Stimulated activated CD4-positive, alpha-beta T cell treated with anti-CD3 and anti-CD28 coated beads, Interleukin-4, amount 100 ng/mL, for 1 hour (primary cell): ENCODE measurements at places on chromosomes 4 and X.
A peak's percentile ranks its signal among the peaks of the same experiment; 100 is the strongest.

DNA sequence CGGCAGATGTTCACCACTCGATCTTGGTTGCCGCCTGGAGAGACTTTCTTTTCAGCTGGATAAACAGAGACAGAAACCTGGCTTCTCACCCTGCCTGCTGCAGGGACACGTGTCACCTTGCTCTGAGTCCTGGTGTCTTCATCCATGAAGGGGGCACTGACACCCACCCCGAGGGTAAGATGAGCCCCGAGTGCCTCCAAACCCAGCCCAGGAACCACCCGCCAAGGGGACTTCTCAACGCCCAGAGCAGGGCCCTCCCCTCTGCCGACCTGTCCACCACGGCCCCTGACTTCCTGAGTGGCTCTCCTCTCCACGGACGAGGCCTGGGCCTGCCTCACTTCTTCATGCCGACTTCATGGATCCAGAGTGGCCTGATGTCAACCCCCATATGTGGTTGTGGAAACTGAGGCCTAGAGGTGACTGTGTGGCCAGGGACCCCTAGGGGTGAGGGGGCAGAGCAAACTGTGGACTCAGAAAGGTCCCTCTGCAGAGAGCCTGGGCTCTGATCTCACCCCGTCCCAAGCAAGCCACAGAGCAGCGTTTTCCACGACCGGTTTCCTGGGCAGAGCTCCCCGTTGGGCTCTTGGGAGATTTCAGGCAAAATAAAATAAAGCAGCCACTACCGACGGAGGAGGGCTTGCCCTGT lies 5.1 kb downstream of the ADRA2C start:
- no peak for DNase-seq

DNA sequence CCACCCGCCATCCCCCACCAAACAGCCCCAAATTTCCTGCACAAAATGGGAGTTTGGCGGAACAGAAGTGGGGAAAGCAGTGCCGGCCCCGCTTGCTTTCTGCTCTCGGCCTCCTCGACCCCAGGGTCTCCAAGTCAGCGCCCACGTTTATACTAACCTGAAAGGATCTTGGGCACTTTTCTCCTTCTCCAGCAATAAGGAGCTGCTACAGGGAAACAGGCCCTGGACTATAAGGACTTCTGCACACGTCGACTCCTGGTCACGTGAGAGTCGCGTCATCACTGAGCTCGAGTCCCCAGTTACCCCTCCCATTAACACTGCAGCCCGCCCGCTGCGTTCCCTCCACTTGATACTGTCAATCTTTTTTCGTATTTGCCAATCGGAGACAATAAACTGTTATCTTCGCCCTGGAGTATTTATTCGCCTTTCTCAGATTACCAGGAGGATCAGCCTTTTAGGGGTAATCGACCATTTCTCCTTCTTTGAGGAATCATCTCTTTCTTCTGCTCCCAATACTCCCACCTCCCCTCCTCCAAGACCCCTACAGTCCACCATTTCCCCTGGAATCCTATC lies at the start of gene TCEAL8:
TSS of gene TCEAL8 (minus strand) at position 235 of the 573 bp plus-strand sequence. CDS start 1,176 bp downstream, outside the sequence.
- DNase-seq, result peak; percentile 65

DNA sequence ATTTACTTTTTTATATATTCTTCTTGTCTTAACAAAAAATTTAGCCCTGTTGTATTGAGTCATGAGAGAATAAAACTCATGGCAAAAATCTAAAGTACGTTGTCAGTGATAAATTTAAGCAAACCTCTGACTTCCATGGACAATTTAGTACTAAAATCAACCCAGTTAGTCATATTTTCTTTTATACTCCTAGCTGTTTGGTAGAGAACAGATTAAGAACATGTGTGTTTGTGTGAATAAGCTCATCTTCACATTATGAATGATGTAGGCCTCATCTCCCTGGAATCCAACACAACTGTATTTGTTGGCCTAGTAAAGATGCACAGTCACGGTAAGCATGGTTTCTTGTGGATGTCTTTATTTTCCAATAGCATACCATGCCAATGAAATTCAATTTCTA lies 40.8 kb upstream of the FAM47B start:
- DNase-seq, result no peak

DNA sequence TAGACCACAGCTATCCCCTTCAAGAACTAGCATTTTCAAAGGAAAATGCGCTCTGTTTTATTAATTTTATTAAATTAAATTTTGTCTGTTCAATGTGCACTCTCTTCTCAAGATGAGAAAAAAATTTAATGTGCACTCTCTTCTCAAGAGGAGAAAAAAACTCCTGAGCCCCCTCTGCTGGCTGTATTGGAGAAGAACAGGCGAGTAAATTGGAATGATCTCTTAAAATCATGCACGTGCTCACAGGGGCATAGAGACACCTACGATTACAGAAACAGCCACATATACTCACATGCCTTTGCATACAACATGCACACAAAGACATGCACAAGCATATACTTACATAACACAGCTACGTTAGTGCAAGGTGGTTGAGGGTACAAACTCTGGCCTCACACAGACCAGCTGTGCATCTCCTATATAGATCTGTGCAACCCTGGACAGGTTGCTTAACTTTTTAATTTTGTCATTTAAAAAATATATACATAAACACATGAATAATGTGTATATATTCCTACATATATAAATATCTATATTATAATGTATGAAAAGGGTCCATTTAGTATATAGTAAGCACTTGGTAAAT lies 176.2 kb upstream of the CXorf66 start:
- DNase-seq, result no peak

- DNase-seq, result no peak
These were observed 64.4 kb downstream of the ASMT start for GRCh38 chrX:1679238-1679637.

DNA sequence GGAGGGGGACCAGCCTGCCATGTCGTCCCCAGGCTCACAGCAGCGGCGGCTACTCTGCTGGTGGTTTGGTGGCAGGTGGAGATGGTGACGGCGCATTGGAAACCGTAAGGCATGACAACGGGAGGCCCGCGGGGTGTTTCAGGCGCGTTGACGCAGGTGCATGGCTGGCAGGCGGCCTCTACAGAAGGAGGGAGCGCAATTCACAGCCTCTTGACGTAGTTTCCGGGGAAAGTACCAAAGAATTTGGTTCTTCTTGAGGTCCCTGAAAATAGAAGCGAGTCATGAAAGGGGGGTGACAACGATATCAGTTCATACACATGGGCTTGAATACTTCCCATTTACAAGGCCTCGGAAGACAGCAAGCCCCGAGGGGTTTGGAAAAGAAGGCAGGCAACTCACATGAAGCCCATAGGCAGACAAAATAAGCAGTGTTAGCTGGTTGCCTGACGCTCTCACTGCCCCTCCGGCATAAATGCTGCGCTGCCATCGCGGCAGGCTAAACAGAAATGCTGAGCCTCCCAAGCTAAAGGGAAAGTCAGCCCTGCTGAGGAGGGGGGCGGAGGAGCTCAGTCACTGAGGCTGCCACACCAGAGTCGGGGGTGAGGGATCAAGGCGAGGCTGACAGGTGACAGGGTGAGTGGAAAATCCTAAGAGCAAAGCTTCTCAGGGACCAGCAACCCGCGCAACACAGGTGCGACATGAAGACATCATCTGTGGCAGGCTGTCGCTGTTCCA lies 52.3 kb upstream of the PDLIM3 start:
- DNase-seq, result peak; percentile 73

GRCh38 chrX:12985331-12985730 lies 10.4 kb downstream of the TMSB4X start:
- no peak for DNase-seq

- DNase-seq, result no peak
These were observed 307.8 kb upstream of the DIPK2B start for GRCh38 chrX:45508454-45508853.

DNA sequence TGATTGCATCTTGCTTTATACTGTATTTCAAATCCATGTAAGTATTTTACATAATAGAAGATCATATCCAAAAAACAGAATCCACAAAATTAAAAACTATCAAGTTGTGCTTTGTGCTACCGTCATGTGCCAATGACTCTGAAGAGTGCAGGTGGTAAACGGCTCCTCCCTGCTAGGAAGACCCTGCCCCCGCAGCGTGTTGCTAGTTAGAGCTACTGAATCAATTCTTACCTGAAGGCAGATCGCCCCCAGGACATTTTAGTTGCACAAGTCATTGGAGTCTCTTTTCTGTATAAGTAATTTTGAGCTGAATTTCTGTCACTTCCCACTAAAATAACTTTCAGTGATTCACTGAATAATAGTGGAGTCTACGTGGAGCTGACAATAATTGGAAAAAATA lies 599.5 kb upstream of the ZFP42 start:
- no peak for DNase-seq

DNA sequence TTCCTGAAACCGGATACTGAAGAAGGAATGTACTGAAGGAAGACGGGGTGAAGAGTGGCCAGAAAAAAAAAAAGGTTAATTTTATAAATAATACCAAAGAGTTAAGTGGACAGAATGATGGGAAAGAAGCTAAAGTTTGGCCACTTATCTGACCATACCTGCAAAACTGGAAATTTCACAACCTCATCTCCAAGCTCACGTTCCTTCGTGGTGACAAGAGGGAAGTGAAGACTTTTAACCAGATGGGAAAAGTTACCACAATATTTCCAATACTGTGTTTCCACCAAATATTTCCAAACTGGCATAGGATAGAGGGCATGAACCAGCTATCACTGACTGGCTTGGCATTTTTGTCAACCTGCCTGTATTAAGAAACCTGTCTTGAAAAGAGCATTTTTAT lies 56.4 kb downstream of the MAML3 start:
- DNase-seq, result no peak

DNA sequence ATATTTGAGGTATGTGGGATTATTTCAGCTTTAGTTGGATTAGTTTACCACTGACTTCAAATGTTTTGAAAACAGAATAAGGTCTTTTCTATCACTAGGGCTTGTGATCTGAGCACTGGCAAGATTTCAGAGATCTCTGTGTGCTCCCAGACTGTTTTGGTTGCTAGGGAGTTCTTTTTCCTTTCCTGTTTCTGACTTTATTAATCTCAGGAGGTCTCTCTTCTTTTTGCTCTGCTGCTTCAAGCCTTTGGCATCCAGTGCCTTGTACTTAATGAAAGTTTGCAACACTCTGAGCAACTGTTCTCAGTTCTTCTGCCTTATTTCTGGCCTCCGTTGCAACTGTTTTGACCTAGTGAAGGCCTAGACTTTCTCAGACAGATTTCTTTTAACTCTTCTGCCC lies 32.1 kb upstream of the PAQR3 start:
- DNase-seq, result no peak
